ENCODE measurements at places on chromosomes 12 and 14. TPM values are rescaled to one million over a fixed set of nuclear protein-coding genes. Genes with fewer than 3 reads are reported as not detected.

Gene WSCD2
- not detected for total RNA-seq

Gene ACSS3
- 13.6 TPM for total RNA-seq

Gene LRP1-AS
- total RNA-seq, result not detected

Gene B3GNT4
- not detected for total RNA-seq

Gene COX8C
- not detected for total RNA-seq

Gene NRXN3
- 0.16 TPM for total RNA-seq

Gene PLEKHG7
- total RNA-seq, result not detected

Gene ADCY6
- 13.6 TPM for total RNA-seq

Gene MYF6
- 1,250 TPM for total RNA-seq

Gene RTN1
- 2.5 TPM for total RNA-seq

Gene ALDH2
- 156 TPM for total RNA-seq

Gene PRKAB1
- 21.0 TPM for total RNA-seq

Gene RAD9B
- 0.33 TPM for total RNA-seq

Gene RAB15
- 7.3 TPM for total RNA-seq

Gene BDKRB1
- not detected for total RNA-seq

Gene NUAK1
- 33.8 TPM for total RNA-seq

Gene DPPA3
- not detected for total RNA-seq

Gene MORN3
- not detected for total RNA-seq
